Cardiac muscle cell (in vitro differentiated cells and primary cell): ENCODE measurements at places on chromosomes 11 and 22. TPM values are rescaled to one million over a fixed set of nuclear protein-coding genes. Genes with fewer than 3 reads are reported as not detected.

The RIMBP3B gene
- 1.7 and 1.9 TPM in 2 replicates for total RNA-seq

The FOLH1 gene
- total RNA-seq, result 0.53 TPM in 1 of 2 replicates, not detected in the other

The TRAPPC4 gene
- total RNA-seq, result 56.1 and 64.8 TPM in 2 replicates

The ZNF74 gene
- 35.6 and 90.9 TPM in 2 replicates for total RNA-seq

GRCh38 chr22:36923131-36923788, 9.8 kb downstream of the CSF2RB start:
- H3K27me3 ChIP-seq, result no peaks in the 10 kb centered on the region
- no peak for DNase-seq
- H3K4me1 ChIP-seq, result no peaks in the 10 kb centered on the region
- H3K4me3 ChIP-seq, result no peak overlapping the region
- H3K27ac ChIP-seq, result no peak overlapping the region
- no peaks in the 10 kb centered on the region for H3K36me3 ChIP-seq
